MCF 10A (cell line): ENCODE measurements at places on chromosomes 3 and 15.

DNA sequence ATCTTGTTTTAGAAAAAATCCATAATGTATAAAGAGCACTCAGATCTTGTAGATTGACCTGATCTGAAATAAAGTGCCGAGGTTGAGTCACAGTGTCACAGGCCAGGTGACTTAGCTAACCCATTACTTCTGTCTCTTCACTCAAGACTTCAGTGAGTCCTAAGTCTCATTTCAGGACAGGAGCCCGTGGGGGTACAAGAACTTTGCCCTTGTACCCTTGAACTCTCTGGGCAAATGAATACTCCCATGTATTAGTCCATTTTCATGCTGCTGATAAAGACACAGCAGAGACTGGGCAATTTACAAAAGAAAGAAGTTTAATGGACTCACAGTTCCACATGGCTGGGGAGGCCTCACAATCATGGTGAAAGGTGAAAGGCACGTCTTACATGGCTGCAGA, 160.2 kb downstream of the ZPLD1 start:
- DNase-seq = no peak

DNA sequence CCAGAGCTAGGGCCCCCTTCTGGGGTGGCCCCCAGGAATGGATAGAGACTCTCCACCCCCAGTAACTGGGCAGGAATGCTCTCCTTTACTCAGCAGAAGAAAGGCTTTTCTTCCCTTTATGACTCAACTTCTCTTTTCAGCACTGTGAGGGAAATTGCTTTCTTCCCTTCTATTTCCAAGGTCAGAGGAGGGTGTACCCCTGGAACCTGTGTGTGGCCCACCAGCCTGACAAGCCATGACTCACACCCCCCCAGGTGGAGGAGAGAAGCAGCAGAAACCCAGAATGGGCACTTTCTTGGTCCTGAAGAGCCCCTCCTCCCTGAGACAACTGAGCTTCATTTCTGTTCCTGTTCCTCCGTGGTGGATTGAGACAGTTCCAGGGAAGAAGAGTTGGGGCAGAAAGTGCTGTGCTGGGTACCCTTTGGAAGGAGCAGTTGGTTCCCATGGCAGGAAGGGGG, 2.7 kb upstream of the ANKRD63 start:
- no peak for DNase-seq

- DNase-seq = no peak
These were observed 136.0 kb upstream of the RARB start for GRCh38 chr3:25292036-25292435.

- no peak for DNase-seq
These were observed 7.3 kb downstream of the CCDC14 start for GRCh38 chr3:123953735-123954134.

- no peak for DNase-seq
These were observed 19.7 kb downstream of the GPR171 start for GRCh38 chr3:151183265-151183671.

DNA sequence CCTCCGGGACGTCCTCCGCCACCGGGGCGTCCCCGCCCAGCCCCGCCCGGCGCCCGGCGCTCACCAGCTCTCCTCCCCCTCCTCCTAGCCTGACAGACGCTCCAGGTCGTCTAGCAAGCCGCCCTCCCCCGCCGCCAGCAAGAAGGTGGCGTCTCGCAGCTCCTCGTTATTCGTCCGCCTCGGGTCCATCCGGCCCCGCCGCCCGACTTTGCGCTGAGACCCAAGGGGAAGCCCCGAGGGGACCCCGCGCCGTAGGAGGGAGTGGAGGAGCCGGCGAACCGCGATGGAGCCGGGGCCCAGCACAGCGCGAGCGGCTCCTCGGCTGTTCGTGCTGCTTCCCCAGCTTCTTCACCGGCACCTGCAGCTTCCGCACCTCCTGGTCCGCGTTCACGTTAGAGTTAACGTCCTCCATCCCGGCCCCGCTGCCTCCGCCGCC, 26.3 kb upstream of the MTHFS start:
- DNase-seq = peak; percentile 53
